CD4-positive, alpha-beta T cell treated with Interleukin-17A for 1 hour (primary cell): ENCODE measurements at places on chromosomes 3 and 15.

DNA sequence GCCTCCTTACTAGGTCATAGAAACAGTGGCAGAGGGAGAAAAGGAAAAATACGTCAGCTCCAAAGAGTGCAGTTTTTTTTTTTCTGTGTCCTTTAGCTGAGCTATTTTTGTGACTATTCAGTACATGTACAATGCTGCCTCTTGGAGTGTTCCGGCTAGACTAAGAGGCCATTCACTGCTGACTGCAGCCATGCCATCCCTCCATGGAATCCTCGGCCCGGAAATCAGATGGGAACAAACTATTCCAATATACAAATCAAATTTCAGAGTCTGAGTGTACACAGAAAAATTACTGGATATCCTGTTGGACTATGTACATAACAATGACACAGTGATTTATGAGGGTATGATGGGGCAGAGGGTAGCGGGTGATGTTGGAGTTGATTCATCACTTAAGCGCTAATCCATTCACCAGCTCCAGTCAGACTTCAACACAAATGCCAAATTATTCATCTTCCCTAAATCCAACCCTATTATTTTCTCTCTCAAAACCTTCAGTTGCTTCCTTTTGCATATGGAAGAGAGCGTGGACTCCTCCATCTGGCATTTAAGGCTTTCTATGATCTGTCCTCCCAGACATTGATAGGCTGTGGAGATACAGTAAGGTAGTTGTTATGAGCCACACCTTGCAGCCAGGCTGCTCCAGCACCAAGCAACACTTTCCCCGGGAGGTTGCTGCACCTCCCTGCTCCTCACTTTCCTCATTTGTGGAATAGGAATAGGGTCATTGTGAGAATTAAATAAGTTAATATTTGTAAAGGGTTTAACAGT lies 109.1 kb downstream of the LPP start:
- DNase-seq = no peak

DNA sequence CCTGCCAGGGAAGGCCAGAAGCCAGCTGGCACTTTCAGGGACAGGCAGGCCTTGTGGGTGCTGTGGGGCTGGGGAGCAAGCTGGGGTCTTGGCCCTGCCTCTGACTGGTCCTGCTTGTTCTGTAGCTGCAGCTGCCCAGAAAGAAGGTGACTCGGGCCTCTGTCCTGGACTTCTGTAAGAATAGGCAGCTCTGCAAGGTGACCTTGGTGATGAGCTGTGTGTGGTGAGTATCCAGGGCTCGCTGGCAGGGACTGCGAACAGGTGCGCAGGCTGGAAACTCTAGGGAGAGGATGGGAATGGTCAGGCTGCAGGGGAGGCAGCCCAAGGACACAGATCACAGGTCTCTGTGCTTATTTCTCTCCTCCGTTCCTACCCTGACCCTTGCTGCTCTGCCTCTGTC lies 31.2 kb downstream of the SLC22A14 start:
- no peak for DNase-seq

- DNase-seq = no peak
These were observed 140.9 kb downstream of the PLCL2 start for GRCh38 chr3:17025594-17026139.

DNA sequence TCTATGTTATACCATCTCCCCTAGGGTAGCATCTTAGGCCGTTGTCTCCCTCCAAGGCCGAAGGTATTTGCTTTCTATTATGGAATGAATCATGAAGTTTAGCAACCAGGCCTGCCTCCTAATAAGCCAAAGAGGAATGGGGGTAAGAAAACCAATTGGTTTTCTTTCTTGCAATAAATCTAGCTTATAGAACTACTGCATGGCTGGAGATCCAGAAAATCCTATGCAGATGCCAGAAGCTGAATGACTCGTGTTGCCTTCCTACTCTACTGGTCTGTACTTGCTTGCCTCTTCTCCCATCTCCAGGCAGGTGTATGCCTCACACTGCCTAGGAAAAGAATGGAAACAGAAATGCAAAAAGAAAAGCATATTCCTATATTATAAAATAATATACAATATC lies 31.1 kb upstream of the IL16 start:
- no peak for DNase-seq

- no peak for DNase-seq
These were observed 250.0 kb upstream of the PROK2 start for GRCh38 chr3:72034986-72035385.

- no peak for DNase-seq
These were observed 4.0 kb downstream of the FMN1 start for GRCh38 chr15:33190539-33190938.

DNA sequence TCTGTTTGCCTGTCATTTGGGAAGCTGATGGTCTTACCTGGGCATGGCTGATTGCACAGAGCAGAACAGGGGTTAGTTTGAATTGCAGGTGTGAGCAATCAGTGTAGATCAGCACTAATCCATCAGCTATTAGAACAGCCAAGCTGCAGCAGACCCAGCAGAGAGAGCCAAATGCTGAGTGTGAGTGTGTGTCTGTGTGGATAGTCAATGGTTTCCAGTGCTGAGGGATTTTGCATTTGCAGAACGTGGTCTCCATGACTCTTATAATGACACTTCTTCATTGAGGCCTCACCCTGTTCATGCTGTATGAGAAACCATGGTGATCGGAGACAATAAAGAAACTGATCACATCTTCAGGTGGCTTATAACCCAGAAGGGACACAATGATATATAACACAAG lies 312.1 kb downstream of the SOX2 start:
- DNase-seq = no peak

- DNase-seq = no peak
These were observed 166.4 kb downstream of the C3orf70 start for GRCh38 chr3:184986366-184986889.

DNA sequence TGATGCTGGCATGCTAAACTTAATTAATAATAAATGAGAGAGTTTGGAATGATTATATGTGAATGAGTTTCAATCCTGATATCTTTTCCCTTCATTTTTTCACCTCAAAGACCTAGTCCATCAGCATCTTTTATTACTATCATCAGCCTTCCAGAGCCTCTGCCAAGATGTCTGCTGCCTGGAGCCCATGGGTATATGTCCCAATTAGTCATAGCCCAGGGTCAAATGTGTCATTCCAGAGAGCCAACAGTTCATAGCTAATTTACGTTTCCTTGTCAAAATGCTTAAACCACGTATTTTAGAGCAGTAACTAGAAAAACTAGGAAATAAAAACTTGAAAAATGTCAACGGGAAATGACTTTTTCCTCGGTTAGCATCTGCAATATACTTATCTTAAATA lies 457.9 kb downstream of the SI start:
- no peak for DNase-seq

DNA sequence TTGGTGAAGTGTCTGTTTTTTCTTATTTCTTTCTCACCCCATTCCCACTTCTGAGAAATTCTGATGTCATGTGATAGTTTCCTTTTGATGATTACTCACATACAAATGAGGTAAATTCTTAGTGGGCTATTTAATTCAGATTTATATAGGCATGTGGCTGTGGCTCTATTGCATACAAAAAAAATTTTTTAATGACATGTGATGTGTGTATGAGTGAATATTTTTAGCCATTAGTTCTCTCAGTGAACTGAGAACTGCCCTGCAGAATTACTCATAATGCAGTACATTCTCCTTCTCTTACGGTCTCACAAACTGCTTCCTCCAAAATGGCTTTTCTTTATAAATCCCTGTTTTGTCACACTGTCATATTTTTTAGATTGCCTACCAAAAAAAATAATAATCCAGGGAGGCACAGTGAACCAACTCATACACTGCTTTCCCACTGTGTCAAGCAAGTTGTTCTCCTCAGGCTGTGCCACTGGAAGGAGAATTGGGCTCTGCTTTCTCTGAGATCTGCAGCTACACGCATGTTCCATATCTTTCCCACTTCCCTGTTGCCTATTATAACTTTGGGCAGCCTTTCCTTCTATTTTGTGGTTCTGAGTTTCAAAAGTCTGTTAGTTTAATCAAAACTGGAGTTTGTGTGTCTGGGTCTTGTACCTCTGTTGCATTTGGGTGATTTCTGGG lies 415.7 kb upstream of the THBS1 start:
- DNase-seq = no peak

- no peak for DNase-seq
These were observed 25.0 kb upstream of the LINGO1 start for GRCh38 chr15:77657634-77658238.

GRCh38 chr15:96107916-96108315 lies 222.6 kb upstream of the NR2F2 start:
- DNase-seq = no peak

DNA sequence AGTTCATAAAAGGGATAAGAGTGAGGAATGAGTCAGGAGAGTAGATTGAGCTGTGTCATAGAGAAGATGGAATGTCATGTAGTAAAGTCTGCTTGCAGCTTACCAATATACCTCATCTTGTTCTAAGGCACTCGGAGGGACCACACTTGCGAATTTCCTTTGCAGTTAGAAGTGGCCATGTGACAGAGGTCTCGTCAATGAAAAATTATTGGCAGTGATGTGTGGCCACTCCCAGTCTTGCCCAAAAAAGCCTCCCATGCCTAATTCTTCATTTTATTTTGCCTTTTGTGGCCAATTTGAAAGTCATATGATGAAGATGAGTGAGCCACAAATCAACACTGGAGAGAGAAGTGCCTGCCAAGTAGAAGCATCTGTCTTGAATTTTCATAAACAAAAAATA lies 465.6 kb upstream of the ZNF385D start:
- DNase-seq = no peak

- DNase-seq = no peak
These were observed 28.3 kb upstream of the AP3B2 start for GRCh38 chr15:82737975-82738374.

DNA sequence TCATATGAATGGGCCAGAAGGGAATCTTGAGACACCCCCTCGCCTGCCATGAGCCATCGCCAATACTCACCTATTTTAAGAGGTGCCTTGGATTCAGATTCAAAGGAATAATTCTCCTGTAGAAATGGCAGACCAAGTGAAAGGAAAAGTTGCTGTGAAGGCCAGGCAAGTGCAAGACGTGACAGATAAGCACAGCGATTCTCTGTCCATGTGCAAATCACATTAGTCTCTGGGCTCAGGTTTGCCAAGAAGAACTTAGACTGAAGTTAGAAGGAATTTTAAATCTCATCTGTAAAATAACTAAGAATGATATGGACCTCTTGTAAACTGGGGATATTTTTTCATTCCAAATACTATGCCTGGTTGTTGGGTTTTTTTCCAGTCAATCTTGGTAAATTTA lies 173.6 kb downstream of the UACA start:
- DNase-seq = no peak

DNA sequence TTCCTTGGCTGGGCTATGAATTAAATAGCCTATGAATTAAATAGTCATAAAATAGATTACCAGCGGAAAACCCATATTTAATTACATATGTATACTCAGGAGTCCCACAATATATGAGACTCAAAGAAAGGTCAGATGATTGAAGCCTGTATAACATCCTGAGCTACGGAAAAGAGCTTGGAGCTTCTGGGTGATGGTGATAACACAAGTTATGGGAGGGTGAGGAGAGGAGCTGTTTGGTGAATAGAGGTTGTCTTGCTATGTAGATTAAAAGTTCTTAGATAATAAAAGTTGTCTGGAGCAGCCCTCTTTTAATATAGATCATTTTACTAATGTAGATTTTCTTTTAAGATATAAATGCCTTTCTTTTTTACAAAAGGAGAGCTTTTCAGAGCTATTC lies 1.8 kb downstream of the PML start:
- DNase-seq = no peak

GRCh38 chr15:29433507-29434248 lies 164.1 kb upstream of the NSMCE3 start:
- DNase-seq = no peak

DNA sequence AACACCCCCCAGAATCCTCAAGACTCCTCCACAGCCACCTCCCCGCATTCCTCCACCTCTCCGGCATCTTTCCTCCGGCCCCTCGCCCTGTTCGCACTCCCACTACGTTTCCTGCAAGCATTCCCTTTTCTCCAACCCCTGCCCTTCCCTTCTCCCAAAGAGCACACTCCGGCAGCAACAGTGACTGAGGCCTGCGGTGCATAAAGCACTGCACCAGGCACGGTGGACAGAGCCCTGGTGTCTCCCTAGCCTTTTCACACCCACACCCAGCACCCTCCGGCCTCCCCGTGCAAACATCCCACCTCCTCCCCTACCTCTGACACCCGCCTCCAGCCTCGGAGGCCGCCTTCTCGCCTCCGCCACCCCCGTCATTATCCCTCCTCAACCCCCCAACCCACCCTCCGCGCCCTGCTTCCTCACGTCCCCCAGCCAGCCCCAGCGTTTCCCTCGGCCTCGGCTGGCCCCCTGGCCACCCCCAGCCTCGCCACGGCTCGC lies 577 bp downstream of the ZNF148 start:
- peak; percentile 51 for DNase-seq

GRCh38 chr3:126464494-126464893 lies 11.2 kb downstream of the ZXDC start:
- no peak for DNase-seq

DNA sequence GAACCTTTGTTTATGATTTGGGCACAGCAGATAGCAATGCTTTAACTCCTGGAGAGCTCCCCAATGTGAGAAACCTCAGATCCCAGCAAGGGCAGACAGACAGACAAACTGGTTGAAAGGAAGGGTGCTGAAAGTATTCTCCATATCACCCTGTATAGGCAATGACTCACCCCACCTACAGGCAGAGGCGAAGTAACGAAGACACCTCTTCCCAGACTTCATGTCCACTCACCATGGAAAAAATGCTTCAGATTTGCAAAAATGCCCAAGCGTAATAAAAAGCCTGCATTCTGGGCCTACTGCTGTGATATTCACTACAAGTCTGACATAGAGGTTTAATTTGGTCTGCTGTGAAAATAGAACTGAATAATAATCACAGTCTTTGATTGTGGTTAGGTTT lies 50.5 kb downstream of the THBS1 start:
- no peak for DNase-seq

DNA sequence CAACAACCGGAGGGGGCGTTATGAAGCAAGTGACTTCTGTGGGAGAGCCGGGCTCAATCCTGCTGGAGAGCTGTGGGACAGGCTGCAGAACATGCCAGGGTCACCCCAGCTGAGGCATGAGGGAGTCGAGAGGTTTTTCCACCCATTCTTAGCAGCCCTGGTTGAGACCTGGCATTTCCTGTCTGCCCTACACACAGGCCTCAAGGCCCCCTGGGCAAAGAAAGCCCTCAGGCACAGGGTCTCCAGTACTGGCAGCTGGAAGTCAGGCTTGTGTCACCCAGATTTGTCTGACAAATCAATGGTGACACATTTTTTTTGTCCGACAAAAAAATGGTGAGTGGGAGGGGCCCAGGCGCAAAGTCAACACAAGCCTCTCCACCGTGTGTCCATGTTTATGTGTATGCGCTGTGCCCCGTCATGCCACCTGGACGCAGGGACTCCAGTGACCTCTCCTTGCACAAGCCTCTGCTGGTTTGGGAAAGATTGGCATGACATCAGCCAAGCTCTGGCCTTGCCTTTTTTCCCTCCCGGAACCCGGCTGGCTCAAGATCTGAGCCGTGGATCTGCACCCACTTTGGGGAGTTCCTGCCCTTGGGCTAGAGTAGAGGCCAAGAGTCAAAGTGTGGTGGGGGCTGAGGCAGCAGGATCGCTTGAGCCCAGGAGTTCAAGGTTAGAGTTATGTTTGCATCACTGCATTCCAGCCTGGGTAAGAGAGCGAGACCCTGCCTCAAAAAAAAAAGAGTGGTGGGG lies 20.8 kb upstream of the ALAS1 start:
- no peak for DNase-seq

GRCh38 chr3:13470894-13471574 lies 9.1 kb upstream of the HDAC11 start:
- no peak for DNase-seq

- no peak for DNase-seq
These were observed 6.3 kb downstream of the TSEN2 start for GRCh38 chr3:12490547-12490946.

- DNase-seq = peak; percentile 49
These were observed 9.6 kb upstream of the TIPARP start for GRCh38 chr3:156664831-156665178.
